ENCODE measurements at places on chromosomes 11 and 22. TPM values are rescaled to one million over a fixed set of nuclear protein-coding genes. Genes with fewer than 3 reads are reported as not detected.

DNA sequence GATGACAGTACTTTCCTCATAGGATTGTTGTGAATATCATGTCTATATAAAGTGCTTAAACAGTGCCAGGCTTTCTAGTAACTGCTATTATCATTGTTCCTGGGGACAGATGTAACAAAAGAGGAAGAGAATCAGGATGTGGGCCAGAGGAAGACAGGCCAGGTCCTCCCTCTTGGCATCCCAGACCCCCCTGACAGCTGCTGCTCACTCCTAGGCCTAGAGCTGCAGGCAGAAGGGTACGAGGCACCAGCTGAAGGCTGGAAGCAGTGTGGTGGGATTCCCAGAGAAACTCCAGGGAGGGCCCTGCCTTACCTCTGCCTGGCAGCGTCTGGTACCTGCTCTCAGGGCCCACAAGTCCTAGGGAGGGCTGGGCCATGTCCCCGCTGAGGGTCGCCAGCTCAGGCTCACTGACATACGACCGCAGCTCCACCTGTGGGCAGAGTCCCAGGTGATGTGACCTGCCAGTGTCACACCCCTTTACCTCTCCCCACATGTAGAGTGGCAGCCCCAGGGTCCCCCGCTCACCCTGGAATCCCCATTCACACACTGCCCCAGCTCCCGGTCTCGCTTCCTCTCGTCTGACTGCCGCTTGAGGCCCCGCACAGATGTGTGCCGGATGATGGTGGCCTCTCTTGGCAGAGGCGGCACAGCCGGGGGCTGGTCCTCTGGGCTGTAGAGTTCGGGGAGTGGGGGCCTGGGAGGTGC lies 52.2 kb downstream of the C11orf58 start:
- peak; percentile 38 for DNase-seq

SLC22A6 gene
- not detected for total RNA-seq

DNA sequence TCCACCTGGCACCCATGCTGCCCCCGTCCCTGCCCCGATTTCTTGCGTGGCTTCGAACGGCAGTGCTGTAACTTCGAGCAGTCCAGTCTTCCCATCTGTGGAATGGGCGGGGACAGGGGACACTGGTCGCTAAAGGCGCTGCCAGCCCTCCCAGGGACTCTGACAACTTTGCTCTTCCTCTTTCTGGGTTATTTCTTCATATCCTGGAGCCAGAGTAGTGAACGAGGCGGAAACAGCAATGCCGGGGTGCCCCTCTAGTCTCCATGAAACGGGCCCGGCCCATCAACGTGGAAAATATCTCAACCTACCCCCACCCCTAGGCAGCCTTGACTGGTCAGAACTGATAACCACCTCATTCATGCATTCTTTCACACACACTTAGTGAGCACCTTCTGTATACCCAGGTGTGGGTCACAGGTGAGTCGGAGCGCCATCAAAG lies 42.8 kb downstream of the TRIOBP start:
- DNase-seq = no peak

DNA sequence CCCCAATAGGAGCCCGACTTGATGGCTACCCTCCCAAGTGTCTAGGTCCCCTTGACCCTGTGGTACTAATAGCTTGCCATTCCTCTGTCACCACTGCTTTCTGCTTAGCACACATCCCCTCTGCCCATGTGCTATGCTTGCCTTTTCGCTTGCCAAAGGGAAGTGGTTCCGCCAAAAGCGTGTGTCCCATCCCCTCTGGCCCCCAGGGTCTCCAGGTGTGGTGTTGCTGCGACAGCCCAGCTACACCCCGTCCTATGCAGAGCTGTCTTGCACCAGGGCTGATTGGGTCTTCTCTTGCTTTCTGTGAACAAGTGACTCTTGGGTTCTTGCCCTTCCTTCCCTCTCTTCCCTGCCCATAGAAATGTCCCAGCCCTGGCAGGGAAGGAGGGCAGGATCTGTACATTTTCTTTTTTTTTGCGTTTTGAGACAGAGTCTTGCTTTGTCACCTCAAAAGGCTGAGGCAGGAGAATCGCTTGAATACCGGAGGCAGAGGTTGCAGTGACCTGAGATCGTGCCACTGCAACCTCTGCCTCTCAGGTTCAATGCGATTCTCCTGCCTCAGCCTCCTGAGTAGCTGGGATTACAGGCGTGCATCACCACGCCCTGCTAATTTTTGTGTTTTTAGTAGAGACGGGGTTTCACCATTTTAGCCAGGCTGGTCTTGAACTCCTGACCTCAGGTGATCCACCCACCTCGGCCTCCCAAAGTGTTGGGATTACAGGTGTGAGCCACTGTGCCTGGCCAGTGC lies 3.9 kb downstream of the TANGO2 start:
- no peak for DNase-seq

GRCh38 chr11:126519764-126520734 lies 164.6 kb downstream of the ST3GAL4 start:
- no peak for DNase-seq

Measured in lung microvascular endothelial cell (primary cell).